ENCODE measurements at places on chromosomes 2 and 18.

DNA sequence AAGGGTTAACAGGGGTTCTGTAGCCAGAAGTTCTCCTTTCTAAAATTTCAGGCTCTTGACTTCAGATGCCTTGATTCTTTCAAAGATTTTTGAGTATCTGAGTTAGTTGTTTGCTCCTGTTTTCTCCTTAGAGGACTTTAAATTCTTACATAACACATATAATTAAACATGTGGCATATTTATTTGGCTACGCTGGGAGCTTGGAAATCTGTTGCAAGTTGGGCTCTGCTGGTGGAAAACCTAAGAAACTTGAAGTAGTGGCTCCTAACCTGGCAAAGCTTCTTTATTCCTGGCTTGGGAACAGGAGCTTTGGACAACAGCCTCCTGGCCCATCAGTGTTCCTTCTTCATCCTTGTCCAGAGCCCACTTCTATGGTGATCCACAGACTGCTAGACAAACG lies 72.6 kb downstream of the VIT start:
- no peak for DNase-seq

GRCh38 chr2:235001237-235002133 lies 49.7 kb downstream of the SH3BP4 start:
- no peak for DNase-seq

GRCh38 chr18:25921677-25922421 lies 168.6 kb downstream of the SS18 start:
- peak; percentile 22 for DNase-seq

GRCh38 chr18:6521803-6522418 lies 107.2 kb upstream of the L3MBTL4 start:
- DNase-seq = peak; percentile 63

GRCh38 chr2:11467749-11468148 lies 1.8 kb upstream of the E2F6 start:
- DNase-seq = no peak
